ENCODE measurements at places on chromosomes 11 and 22.

DNA sequence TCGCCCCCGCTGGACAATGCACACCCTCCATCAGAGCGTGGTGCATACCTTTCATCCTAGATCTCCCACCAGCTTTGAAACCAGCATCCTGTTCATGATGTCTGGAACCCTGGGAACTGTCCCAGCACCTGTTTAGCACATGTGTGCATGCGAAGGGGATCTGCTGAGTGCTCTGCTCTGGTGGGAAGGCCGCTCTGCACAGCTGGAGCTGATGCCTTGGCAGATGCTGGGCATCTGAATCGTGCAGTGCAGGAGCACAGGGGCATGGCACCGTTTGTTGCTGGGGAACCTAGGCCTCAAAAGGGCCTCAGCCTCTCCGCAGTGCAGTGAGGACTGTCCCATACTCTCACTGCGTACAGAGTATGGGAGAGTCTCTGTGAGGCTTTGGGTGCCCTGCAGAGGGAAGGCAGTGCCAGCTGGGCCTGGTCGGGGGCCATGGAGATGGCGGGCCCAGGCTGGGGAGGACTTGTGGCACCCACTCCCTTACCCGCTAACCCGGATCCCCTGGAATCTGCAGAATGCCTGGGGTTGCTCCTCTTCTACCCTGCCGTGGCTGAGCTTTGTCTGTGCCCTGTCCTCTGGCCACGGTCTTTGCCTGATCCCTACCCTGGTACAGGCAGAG is 72.9 kb upstream of the ATXN10 start:
- DNase-seq, result no peak

DNA sequence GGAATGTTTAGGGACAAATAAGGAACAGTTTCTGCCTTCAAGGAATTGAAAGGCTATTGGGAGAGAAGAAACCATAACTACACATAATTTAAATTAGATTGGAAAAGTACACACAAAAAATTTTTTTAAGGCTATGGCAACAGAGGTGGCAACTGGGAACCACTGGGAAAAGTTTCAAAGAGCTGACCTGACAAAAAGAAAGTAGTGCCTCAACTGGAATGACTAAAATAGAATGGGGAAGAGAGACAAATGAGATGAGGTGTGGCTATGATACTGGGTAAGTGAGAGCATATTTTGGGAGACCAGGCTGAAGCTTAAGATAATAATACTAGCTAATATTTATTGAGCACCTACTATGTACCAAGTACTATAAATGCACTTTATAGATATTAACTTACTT is 2.9 kb upstream of the AKIP1 start:
- no peak for DNase-seq

DNA sequence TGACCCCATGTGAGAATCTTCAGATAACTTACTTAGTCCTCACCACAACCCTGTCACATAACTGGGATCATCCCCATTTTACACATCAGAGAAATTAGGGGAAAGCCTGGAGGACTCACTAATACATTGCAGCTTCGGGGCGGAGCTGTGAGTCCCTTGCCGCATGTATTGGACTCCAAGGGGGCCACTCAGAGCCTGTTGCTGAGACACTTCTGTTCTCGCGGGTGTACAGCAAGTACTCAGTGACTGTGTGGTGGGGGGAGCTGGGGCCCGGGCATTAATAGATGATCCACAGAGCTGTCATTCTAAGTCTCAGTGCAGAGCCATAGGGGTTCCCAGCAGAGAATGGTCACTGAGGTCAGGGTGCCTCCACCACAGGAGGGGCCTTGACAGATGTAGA is 13.5 kb downstream of the OAF start:
- DNase-seq, result no peak

GRCh38 chr11:100777103-100777502 is 90.0 kb downstream of the ARHGAP42 start:
- peak; percentile 47 for DNase-seq

DNA sequence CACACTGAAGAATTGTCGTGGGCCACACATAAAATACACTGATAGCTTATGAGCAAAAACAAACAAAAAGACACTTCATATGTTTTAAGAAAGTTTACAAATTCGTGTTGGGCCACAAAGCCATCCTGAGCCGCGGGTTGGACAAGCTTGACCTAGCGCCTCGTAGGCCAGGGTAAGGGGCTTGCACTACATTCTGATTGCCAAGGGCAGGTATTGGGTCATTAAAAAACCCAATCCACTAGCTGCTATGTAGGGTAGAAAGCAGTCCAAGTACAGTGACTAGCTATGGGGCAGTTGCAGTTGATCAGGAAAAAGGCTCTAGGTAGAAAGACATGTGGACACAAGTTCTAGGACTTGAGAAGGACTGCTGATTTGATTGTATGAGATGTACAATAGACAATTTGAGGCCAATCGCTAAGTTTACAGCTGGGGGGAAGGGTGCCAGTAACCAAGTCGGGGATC is 14.0 kb downstream of the KDELR3 start:
- DNase-seq, result no peak

DNA sequence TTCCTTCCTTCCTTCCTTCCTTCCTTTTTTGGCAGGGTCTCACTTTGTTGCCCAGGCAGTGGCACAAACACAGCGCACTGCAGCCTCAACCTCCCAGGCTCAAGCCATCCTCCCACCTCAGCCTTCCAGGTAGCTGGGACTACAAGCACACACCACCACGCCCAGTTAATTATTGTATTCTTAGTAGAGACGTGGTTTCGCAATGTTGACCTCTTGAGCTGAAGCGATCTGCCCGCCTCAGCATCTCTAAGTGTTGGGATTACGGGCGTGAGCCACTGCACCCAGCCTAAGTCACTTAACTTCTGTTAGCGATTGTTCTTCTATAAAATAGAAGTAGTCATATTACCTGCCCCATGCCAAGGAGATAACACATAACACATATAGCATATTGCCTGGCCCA is 2.8 kb upstream of the SYTL2 start:
- no peak for DNase-seq

- no peak for DNase-seq
Measured at GRCh38 chr11:123904932-123905331, 3.0 kb downstream of the OR8D4 start.

GRCh38 chr22:45224988-45225731 is 15.5 kb downstream of the KIAA0930 start:
- DNase-seq, result no peak

DNA sequence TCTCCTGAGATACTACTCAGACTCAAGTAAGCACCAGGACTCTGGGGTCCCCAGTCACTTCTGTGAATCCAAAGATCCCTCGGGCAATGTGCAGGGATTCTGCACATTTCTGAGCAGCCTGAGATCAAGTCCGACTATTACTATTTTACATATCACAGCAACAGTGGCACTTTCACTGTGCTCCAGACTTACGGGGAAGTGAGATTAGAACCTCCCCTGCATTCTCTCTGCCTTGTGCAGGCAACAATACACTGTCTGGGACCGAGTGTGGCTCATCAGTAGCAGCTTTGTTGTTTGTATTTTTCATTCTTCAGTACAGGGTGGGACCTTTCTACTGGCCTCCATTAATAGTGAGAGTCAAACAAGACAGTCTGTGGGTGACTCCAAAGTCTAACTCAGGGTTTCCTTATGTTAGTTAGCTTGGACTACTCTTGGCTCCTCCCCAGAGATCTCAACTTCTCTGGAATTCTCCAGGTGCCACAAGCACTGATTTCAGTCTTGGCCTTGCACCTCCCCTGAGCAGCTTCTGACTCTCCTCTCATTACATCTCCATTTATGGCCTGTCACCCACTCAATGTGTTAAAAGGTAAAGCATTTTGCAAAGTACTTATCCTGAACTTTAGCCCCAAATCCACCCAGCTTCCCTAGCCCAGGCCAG is 76.2 kb upstream of the TOP3B start:
- no peak for DNase-seq

DNA sequence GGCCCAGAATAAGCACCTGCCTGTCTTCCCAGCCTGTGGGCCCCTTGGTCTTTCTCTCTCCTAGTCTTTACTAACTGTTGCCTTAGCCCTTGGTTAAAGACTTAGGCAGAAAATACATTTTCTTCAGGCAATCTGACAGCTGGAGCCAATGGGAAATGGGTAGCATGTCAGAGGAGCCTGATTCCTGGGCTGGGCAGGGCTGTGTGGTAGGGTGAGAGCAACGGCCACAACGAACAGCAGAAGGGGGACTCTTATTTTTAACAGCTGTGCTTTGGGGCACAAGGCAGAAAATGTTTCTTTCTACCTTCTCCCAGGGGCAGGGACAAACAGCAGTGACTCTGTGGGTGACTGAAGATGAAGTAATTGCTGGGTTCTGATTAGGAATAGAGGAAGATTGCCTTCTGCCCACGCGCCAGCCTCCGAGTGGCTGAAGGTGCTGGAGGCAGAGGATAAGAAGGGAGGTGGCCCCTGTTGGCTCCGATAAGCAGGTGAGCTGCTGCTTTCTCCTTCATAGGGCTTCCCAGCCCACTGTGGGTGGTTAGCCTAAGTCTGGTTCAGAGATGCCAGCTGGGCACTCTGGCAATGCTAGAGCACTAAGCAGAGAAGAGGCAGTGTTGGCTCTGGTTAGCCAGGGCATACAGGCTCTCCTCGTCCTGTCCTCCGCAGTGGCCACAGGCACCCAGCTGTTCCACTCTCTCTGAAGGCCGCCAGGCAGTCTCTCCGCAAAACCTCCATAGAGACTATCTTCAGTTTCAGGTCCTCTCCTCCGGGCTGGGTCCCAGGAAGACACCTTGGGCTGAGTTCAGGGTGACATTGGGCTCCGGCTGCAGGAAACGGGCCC is 1.5 kb downstream of the YPEL4 start:
- DNase-seq, result no peak

- no peak for DNase-seq
Measured at GRCh38 chr11:124922831-124923230, 3.8 kb downstream of the HEPN1 start.

GRCh38 chr22:20401376-20402014 is 7.5 kb downstream of the ZNF74 start:
- DNase-seq, result no peak

DNA sequence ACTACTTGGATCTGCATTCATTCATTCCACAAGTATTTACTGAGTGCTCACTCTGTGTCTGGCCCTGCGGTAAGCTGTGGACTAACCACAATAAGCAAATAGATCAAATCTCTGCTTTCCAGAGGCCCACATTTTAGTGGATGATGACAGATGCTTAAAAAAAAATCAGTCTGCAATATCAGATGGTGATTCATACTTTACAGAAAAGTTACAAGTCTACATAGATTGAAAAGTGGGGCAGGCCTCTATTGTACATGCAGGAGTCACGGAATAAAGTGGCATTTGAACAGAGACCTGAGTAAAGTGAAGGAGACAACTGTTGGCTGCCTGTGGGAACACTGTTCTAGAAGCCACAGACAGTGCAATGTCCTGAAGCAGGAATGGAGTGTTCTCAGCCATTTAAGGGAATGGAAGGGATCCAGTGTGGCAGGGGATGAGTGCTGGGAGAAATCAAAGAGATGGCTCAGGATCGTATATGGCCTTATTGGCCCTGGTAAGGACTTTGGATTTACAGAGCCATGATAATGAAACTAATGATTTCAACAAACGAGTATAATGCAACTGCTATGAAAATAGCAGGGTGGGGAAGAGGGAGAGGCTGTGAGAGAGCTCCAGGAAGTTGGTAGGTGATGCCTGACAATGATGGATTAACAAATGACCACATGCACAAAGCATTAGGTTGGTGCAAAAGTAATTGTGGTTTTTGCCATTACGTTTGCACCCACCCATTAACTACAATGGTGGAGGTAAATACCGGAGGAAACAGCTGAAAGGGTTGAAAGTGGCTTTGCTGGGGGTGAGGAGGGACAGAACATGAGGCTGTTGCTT is 31.1 kb downstream of the TMEM45B start:
- no peak for DNase-seq

DNA sequence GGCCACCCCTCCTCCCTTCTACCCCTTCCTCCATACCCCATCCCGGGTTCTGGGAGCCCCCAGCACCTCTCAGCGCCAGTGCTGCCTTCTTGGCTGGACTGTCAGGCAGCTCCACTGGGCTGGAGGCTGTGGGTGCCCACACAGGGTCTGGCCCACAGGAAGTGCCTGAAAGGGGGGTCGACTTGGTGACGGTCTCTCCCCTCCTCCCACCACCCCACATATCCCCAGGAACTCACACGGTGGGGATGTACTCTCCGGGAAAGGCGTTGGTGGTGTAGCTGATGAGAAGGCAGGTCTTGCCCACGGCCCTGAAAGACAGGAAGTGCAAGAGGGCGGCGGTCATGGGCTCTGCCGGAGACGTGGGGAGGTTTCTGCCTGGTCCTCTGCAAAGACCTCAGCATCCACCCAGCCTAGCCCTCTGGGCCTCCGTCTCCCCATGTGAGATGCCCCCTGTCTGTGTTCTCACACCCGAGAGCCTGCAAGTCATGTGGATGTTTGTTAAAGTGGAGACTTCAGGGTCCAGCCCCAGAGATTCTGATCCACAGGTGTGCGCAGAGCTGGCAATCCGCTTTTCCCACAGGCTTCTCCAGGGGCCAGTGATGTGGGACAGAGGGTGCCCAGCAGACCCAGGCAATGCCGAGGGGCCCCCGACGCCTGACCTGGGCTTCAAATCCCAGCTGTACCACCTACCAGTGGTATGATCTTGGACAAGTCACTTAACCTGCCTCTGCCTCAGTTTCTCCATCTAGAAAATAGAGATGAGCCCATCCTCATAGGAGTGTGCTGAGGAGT is 2.5 kb downstream of the RAC2 start:
- no peak for DNase-seq

DNA sequence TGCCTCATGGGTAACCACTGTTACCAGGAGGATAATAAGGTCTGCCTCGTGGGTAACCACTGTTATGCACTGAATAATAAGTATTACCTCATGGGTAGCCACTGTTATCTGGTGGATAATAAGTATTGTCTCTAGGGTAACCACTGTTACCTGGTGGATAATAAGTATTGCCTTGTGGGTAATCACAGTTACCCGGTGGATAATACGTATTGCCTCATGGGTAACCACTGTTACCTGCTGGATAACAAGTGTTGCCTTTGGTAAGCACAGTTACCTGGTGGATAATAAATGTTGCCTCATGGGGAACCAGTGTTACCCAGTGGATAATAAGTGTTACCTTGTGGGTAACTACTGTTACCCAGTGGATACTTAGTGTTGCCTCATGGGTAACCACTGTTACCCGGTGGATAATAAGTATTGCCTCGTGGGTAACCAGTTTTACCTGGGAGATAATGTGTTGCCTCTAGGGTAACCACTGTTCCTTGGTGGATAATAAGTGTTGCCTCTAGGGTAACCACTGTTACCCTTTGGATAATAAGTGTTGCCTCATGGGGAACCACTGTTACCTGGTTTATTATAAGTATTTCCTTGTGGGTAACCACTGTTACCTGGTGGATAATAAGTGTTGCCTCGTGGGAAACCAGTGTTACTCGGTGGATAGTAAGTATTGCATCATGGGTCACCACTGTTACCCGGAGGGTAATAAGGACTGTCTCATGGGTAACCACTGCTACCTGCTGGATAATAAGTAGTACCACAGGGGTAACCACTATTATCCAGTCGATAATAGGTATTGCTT is 10.6 kb upstream of the NXPE4 start:
- no peak for DNase-seq

- DNase-seq, result peak; percentile 46
Measured at GRCh38 chr22:43993072-43993760, 30.9 kb upstream of the PARVB start.

DNA sequence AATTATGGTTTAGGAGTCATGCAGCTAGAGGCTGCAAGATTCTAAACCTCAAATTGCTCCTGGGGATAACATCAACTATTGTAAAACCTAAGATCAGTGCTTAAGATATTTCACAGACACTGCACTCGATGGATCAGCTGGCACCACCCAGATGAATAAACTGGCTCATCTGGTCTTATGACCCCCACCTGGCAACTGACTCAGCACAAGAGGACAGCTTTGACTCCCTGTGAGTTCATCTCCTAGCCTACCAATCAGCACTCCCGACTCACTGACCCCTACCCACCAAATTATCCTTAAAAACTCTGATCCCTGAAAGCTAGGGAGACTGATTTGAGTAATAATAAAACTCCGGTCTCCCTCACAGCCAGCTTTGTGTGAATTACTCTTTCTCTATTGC is 782 bp upstream of the TTC12 start:
- DNase-seq, result no peak
